ENCODE measurements at places on chromosomes 12 and 14. TPM values are rescaled to one million over a fixed set of nuclear protein-coding genes. Genes with fewer than 3 reads are reported as not detected.

DNA sequence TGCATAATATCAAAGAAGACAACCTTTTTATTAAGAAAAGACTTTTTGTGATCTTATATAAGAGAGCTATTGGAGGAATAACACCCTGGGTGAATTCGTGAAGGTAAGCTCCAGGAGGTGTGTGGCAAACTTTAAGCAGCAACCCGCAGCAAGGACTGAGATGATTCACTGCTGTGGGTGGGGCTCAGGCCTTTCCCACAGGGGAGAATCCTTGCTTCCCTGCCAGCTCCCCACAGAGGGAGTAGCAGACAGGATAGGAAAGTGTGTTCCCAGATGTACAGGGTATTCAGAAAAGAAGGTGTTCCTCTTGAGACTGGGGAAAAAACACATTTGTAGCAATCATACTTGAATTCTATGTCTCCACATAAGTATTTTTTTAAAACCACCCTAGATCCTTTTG lies 9.2 kb downstream of the NDUFA12 start:
- H3K4me1 ChIP-seq: no peaks in the 10 kb centered on the region
- no peak overlapping the region for H3K27ac ChIP-seq
- H3K36me3 ChIP-seq: no peaks in the 10 kb centered on the region
- DNase-seq: no peak
- H3K4me3 ChIP-seq: no peak overlapping the region
- H3K27me3 ChIP-seq: no peaks in the 10 kb centered on the region

GRCh38 chr12:95484524-95484923 lies 10.6 kb downstream of the METAP2 start:
- H3K4me1 ChIP-seq: peaks cover 3% of the 10 kb centered on the region
- no peak for DNase-seq
- no peaks in the 10 kb centered on the region for H3K27me3 ChIP-seq
- no peaks in the 10 kb centered on the region for H3K36me3 ChIP-seq

DNA sequence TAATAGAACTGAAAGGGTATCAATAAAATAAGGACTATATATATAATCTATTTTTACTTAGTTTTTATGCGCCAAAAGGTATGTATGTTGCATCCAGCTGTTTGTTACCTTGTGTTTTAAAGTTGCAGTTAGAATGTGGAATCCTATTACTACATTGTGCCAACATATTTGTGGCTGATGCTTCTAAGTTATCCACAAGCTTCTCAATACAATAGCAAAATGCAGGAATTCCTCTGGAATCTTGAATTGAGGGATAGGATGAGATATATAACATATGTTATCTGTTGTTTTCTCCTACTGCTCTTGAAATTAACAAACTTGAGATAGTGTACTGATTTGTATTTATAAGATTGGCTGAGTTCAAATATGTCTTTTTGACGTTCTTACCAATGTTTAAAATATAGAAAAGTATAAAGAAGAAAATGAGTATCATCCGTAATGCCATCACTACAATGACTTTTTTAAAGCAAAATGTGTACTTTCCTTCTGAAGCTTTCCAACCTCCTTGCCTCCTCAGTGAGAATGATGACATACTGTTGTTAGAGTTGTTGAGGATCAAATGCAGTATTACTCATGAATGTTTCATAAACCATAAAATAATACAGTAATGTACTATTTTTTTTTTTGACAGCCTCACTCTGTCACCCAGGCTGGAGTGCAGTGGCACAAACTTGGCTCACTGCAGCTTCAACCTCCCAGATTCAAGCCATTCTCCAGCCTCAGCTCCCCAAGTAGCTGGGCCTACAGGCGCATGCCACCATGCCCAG lies 6.6 kb downstream of the RAP1B start:
- peaks cover 10% of the 10 kb centered on the region for H3K4me1 ChIP-seq
- no peaks in the 10 kb centered on the region for H3K27me3 ChIP-seq
- H3K27ac ChIP-seq: no peak overlapping the region
- H3K36me3 ChIP-seq: no peaks in the 10 kb centered on the region

GRCh38 chr14:104253223-104253822 lies 114.9 kb downstream of the KIF26A start:
- no peak overlapping the region for H3K4me3 ChIP-seq
- no peak overlapping the region for H3K27ac ChIP-seq
- H3K36me3 ChIP-seq: no peaks in the 10 kb centered on the region
- no peak for DNase-seq
- no peaks in the 10 kb centered on the region for H3K4me1 ChIP-seq

DNA sequence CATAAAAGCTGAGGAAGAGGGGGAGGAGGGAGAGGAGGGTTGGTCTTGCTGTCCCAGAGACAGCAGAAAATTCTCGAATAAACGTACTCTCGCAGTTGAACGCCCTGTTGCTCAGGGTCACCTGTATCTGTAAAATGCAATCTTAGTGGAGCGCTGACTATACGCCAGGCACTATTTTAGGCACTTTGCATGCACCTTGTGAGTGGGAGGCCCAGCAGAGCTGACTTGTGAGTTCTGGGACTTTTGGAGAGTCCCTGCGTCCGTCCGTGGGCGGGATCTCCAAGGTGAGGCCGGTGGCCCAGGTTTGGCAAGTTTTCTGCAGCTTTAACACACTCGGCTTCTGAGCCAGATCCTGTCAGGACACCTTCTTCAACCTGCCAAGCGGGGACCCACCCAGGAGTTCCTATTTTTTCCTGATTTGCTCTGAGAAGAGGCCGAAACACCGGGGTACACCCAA lies 32.5 kb upstream of the PLEKHG6 start:
- H3K27me3 ChIP-seq: no peaks in the 10 kb centered on the region
- H3K4me3 ChIP-seq: peak overlapping the region; percentile 59
- H3K36me3 ChIP-seq: no peaks in the 10 kb centered on the region
- no peaks in the 10 kb centered on the region for H3K4me1 ChIP-seq

- H3K4me1 ChIP-seq: no peaks in the 10 kb centered on the region
- no peak overlapping the region for H3K27ac ChIP-seq
- DNase-seq: no peak
- no peak overlapping the region for H3K4me3 ChIP-seq
- no peaks in the 10 kb centered on the region for H3K27me3 ChIP-seq
Observed at GRCh38 chr12:65871865-65872645, 47.8 kb downstream of the HMGA2 start.

GRCh38 chr14:18688346-18688745 lies 87.4 kb downstream of the OR11H12 start:
- H3K27ac ChIP-seq: no peak overlapping the region
- no peak overlapping the region for H3K4me3 ChIP-seq
- DNase-seq: no peak
- H3K4me1 ChIP-seq: no peaks in the 10 kb centered on the region
- no peaks in the 10 kb centered on the region for H3K36me3 ChIP-seq
- H3K27me3 ChIP-seq: no peaks in the 10 kb centered on the region

DNA sequence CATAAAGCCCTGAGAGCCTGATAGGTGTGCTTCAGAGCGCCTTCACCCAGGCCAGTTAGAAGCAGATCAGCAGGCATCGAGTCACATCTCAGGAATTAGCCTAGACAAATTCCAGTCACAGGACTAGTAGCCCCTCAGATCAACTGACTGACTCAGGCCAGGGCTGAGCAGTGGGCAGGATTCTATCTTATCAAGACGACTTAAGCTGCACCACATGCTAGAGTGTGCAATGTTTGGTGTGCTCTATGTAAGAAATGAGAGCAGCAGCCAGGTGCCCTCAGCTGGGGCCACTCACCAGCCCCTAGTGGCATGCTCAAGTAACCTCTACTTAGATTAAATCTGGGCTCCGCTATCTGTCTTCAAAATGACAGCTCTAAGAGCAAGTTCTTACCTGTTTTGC lies 19.7 kb upstream of the NGB start:
- no peaks in the 10 kb centered on the region for H3K4me1 ChIP-seq
- H3K27me3 ChIP-seq: no peaks in the 10 kb centered on the region
- H3K36me3 ChIP-seq: peaks cover 9% of the 10 kb centered on the region
- no peak overlapping the region for H3K27ac ChIP-seq

GRCh38 chr14:75578786-75579337 lies 442 bp downstream of the FLVCR2 start:
- H3K27me3 ChIP-seq: no peaks in the 10 kb centered on the region
- no peak for DNase-seq
- no peak overlapping the region for H3K27ac ChIP-seq

DNA sequence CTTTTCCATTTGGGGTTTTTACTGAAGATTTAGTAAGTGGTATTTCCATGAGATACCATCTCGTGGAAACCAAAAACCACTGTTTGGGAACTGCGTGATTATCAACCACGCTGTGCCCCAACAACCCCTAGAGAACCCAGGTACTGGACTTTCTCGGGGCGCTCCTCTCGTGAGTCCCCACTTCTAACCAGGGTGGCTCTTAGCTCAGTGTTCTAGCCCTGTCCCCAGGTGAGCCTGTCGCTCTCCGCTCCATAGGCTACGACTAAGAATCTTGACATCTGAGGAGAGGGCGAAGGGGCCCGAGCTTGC lies 686 bp downstream of the MCRS1 start:
- H3K36me3 ChIP-seq: peaks cover 4% of the 10 kb centered on the region
- peak overlapping the region; percentile 72 for H3K4me3 ChIP-seq
- no peak overlapping the region for H3K27ac ChIP-seq
- H3K4me1 ChIP-seq: peaks cover 4% of the 10 kb centered on the region

DNA sequence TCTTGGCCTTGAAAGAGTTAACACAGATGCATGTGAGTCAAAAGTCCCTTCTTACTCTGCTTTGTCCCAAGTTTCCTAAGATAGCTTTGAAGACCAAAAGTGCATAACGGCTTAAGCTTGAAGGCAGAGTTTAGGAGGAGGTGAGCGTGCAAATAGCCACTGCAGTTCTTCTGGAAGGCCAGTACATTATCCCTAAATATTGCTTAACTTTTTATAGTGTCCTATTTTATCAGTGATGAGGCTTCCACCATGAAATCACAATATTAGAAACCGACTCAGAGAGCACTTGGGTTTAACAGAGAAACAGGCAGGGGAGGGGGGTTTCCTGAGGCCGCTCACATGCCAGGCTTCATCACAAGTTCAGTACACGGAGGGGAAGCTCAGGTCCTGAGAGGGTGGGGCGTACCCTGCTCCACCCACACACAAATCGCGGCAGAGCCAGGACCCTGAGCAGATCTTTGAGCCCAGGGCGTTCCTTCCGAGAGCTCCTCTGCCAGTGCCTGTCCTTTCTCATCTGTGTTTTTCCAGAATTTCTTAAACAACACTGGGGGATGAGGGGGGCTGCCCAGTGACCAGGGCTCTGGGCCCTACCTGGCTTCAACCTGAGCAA lies 26.8 kb upstream of the BDKRB2 start:
- H3K27ac ChIP-seq: no peak overlapping the region
- no peak for DNase-seq
- H3K4me1 ChIP-seq: no peaks in the 10 kb centered on the region
- no peaks in the 10 kb centered on the region for H3K27me3 ChIP-seq

- no peak overlapping the region for H3K27ac ChIP-seq
- H3K4me1 ChIP-seq: no peaks in the 10 kb centered on the region
- no peaks in the 10 kb centered on the region for H3K27me3 ChIP-seq
- DNase-seq: no peak
- no peaks in the 10 kb centered on the region for H3K36me3 ChIP-seq
- no peak overlapping the region for H3K4me3 ChIP-seq
Observed at GRCh38 chr12:25071366-25071765, 122.5 kb upstream of the BCAT1 start.

DNA sequence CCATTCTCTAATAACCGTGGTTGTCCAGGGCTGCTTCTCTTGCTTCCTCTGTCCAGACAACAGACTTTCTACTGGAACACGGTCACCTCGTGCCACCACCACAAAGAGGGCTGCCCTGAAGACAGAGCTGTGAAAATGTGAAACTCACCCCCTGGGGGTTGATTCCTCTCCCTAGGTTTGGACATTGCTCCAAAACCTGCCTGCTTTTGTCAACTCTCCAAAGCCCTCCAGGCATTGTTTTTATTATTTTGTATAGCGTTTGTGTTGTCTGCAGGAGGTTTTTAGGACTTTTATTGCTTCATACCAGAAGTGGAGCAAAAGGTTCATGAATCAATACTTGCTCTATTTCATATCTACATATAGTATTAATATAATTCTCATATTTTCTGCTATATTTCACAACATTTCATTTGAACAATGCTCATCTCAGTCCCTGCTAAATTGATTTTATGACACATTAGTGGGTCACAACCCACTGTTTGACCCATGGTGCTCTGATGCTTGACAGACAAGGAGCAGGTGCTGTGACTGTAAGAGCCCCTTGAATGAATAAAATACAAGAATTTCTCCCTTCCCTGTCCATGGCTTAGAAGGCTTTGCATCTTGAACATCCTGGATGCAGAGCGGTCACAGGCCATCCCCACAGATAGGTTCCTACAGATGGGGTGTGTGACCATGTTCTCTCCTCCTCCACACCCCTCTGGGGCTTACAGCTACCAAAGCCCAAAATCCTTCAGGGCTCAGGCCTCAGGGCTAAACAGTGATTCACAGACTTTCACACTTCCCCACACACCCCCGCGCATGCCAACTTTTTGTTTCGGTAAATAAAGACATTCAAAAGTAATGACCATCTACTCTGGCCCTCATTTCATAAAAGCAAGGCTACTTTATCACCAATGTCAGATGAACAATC lies 20.6 kb upstream of the EML1 start:
- H3K4me3 ChIP-seq: no peak overlapping the region
- H3K36me3 ChIP-seq: no peaks in the 10 kb centered on the region
- no peaks in the 10 kb centered on the region for H3K27me3 ChIP-seq
- no peak overlapping the region for H3K27ac ChIP-seq
- DNase-seq: no peak

DNA sequence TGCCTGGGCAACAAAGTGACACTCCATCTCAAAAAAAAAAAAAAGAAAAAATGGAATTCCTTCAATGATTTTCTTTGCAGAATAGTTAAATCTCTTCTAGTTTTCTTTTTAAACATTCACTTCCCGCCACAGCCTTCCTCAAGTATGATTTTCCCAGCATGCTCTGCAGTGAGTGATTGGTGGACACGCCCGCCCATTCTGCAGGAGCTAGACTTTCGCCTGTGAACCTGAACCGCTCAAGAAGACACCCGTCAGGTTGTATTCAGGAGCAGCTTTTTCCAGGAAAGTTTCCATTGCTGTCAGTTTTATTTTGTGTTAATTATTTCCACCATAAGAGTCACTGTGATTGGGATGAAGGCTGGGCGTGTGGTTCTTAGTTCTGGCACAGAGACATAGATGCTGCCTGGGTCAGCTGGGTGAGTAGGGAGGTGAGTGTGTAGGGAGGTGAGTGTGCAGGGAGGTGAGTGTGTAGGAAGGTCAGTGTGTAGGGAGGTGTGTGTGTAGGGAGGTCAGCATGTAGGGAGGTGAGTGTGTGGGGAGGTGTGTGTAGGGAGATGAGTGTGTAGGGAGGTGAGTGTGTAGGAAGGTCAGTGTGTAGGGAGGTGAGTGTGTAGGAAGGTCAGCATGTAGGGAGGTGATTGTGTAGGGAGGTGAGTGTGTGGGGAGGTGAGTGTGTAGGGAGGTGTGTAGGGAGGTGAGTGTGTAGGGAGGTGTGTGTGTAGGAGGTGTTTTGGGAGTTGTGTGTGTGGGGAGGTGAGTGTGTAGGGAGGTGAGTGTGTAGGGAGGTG lies 76.2 kb downstream of the KIF26A start:
- DNase-seq: no peak
- no peaks in the 10 kb centered on the region for H3K4me1 ChIP-seq
- no peak overlapping the region for H3K27ac ChIP-seq

TRHDE gene
- 1.8 TPM for total RNA-seq

LRTM2 gene
- total RNA-seq: not detected

FAM181A gene
- total RNA-seq: not detected

PTHLH gene
- 7.1 TPM for total RNA-seq

ZNF385A gene
- 27.6 TPM for total RNA-seq

CMA1 gene
- 0.52 TPM for total RNA-seq

TTC9 gene
- 2.9 TPM for total RNA-seq

OTOGL gene
- 0.62 TPM for total RNA-seq

KRT6B gene
- total RNA-seq: not detected

SYCP3 gene
- 0.48 TPM for total RNA-seq

TAS2R10 gene
- total RNA-seq: 1.8 TPM
